ENCODE measurements at places on chromosomes 5 and 9.

DNA sequence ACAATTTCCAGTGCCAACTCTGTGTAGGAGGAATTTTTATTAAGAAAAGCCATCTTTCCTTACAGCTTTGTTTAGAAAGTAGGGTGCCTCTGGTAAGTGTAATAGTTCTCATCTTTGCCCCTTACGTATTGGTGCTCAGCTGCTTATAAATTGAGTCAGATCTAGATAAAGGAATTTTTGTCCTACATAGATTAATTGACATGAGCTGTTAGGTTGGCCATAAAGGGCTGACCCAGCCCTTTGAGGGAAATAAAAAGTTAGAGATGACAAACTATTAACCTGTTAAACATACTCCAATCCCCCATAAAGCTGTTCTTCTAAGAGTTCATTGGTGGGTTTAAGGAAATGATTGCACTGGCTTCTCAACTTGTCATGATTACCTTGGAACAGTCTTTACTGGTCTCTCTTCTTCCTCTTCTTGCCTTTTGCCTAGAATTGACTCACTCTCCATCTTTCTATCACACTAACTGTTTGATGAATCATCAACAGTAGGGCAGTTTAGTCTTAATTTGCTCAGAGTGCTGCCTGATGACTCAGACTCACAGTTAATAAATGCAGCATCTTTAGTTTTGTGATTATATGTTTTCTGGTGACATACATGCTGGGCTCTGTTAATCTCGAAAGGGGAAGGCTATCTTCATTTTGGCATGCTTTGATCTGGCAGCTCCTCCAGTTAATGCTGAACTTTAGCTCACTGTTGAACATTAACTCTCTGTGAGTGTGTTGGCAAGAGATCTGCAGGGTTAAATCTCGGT, 51.7 kb downstream of the ARHGAP26 start:
- peak; percentile 35 for DNase-seq

GRCh38 chr9:81318571-81318970, 370.8 kb downstream of the TLE1 start:
- no peak for DNase-seq

DNA sequence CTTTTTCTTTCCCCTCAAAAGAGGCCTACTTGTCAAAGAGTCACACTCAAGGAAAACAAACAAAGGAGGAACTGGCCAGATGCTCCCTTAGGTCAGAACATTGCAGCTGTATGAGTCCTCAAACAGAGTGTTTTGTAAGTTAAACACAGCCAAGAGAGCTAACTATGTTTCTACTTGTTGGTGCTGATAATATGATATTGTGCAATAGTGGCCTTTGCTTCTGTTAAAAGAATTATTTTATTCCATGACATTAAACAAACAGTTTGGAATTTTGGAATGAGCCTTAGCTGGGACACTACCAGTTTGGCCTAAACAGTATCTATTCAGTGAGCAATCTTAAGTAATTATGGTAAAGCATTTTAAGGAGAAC, 56.0 kb upstream of the TPD52L3 start:
- no peak for DNase-seq

- no peak for DNase-seq
These were observed 54.9 kb upstream of the GRAMD2B start for GRCh38 chr5:126368239-126368812.

DNA sequence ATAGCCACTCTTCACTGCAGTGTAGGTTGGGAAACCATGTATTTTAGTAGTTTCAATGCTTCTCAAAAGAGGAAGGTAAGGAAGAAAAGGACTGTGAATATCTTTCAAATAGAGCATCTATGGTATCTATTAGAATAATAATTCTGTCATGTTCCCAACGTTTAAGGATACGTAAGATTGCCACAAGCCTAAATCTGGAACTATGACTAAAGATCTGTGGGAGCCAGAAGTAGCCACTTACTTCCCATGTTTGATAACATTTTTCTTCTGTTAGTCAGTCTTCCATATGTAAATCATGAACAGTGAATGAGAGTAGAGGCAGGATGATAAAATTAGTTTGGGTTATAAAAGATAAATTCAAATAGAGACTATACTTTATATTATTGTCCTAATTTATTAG, 16.3 kb upstream of the MROH2B start:
- no peak for DNase-seq

- DNase-seq = no peak
These were observed 358.8 kb downstream of the MAN2A1 start for GRCh38 chr5:110048491-110048890.

GRCh38 chr5:126280343-126280742, 142.9 kb upstream of the GRAMD2B start:
- no peak for DNase-seq

- no peak for DNase-seq
These were observed 41.3 kb downstream of the EFCAB9 start for GRCh38 chr5:172235132-172235780.

DNA sequence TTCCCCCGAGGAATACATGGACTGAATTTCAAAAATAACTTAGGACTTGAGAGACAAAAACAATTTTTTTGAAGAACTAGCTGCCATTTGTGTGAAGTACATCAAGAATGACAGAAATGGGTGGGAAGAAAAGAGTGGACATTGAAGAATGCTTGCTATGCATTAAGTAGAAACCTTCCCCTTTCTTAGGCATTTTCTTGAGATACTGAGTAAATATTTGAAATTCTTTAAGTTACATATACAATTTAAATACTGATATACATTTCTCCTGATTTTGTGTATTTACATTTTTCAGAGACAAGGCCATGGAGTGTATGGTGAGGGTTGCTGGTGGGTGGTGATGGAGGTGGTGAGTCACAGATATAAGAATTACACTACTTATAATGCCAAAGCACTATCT, 319.3 kb upstream of the ADAMTSL1 start:
- DNase-seq = no peak

- DNase-seq = no peak
These were observed 243.4 kb upstream of the PIK3R1 start for GRCh38 chr5:67971971-67972821.

- no peak for DNase-seq
These were observed 198.3 kb downstream of the KCTD16 start for GRCh38 chr5:144369006-144369405.

GRCh38 chr5:135034236-135034962, 371 bp upstream of the PITX1 start:
- peak; percentile 61 for DNase-seq

DNA sequence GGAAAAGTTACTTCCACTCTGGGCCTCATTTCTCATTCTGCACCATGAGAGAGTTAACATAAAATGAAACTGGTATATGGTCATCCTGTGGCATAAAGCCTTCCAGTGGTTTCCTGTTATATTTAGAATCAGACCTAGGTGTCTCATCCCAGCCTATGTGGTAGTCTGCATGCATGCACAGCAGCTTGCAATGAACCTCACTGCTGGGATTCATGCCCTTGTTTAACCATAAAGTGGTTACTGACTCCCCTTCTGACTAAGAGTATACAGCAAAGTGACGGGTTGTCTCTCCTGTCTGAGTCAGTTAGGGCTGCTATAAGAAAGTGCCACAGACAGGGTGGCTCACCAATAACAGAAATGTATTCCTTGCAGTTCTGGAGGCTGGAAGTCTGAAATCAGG, 14.7 kb upstream of the TDRD7 start:
- DNase-seq = peak; percentile 73

GRCh38 chr9:122016309-122016708, 76.8 kb downstream of the TTLL11 start:
- no peak for DNase-seq

GRCh38 chr5:74401281-74401945, 239.1 kb downstream of the ENC1 start:
- no peak for DNase-seq

DNA sequence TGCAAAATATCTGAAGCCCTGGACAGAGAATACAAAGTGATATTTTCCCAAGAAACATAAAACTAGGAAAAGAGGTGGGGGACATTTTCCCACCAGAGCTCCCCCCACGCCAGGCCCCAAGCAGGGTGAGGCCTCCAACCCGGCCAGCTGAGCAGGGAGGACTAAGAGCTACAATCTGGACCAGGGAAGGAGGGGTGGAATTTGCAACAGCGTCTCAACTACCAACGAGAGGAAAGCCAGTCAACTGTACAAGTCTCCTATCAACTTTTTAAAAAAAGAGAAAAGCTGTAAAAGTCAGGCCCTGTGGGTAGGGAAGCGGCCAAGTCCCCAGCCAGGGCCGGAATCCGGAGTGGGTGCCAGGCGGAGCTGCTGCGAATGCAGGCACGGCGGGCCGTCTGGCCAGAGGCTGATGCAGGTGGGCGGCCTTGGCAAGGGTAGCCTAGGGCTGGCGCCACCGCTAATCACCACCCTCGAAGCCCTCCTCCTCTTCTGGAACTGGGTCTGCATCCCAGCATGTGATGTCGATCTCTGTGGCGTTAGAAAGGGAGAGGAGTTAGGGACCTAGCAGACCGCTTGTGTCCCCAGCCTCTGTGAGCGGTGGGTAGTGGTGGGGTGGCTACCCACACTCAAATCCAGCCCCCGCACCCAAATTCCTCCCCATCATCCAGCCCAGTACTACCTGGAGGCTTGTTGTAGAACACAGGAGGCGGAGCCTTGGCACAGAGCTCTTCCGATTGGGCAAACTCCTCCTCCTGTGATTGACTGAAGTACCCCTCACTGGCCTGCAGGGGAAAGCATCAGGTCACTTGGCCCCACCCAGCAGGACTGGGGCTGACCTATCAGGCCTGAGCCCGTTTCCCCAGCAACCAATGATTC, 10.6 kb downstream of the PRR7 start:
- peak; percentile 72 for DNase-seq

DNA sequence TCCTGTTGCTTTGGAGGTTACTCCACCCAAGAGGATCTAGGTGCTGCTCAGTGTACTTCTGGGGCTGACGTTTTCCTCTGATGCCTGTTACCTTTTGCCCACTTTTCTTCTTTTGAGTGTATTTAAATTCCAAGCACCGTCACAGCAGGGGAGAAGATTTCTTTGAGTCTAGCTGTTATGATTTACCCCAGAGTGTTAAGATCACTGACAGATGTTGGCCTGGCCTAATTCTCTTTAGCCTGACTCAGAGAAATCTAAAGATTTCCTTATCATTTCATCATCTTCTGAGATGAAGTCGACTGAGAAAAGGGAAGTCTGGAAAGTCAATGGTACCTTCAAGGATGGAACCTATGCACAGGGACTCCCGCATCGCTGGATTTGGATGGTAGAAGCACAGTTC, 191.5 kb downstream of the FBXL7 start:
- DNase-seq = no peak

- DNase-seq = no peak
These were observed 292.7 kb upstream of the SMARCA2 start for GRCh38 chr9:1722404-1722803.

DNA sequence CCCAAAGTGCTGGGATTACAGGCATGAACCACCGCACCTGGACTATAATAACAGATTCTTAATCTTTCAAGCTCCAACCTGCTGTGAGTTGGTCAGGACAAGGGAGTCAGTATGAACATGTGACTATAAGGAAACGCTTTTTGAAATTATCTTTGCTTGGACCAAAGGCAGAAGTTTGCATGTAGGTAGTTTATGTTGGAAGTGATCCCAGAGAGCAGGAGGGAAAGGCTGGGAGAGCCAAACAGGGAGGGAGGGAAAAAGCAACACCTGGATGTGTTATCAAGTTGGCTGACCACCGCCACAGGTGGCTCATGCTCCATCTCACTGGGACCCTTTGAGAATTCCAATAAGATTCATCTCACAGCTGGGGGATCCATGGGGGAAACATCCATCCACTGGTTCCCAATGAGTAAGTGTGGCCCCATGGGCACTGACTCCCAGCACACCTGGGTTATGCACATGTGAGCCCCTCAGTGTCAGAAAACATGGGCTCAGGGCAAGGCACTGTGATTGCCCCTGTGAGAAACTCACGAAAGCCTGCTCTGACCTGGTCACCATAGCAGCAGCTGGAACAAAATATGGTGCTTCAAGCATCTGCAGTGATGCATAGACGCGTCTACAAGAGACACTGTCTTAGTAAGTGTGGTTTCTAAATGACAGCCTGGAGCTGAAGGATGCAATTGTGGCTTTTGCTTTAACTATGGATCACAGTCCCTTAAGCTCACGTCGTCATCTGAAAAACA, 62.1 kb downstream of the ARSB start:
- DNase-seq = peak; percentile 36

DNA sequence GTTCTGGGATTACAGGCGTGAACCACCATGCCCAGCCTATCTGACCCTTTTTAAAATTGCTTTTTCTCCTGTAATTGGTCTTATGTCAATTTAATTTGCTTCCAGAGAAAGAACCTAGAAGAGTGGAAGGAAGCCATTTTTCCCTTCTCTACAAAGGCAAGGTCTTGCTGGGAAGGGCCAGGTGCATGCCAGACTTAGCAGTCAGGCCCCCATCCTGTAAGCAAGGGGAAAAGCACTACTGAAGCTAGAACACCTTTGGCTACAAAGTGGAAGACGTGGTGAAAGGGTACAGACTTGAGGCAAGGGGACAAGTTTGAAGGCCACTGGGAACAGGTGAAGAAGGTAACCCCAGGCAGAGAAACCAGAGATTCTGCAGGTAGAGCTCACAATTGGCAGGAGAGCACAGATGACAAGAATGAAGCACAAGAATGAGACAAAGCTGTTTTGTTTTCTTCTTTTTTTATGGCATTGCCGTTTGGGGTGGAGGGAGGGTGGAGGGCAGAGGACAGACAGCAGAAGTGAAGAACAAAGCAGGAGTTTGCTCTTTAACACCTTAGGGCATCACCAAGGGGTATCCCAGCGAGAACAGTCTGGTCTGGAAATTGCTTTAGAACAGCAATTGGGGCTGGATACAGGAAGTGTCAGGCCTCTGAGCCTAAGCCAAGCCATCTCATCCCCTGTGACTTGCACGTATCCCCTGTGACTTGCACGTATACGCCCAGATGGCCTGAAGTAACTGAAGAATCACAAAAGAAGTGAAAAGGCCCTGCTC, 72.9 kb downstream of the SERINC5 start:
- peak; percentile 61 for DNase-seq

GRCh38 chr5:125597338-125597737, 825.9 kb upstream of the GRAMD2B start:
- DNase-seq = no peak

GRCh38 chr9:13939701-13940490, 374.0 kb downstream of the NFIB start:
- no peak for DNase-seq

GRCh38 chr5:88678770-88679381, 204.1 kb downstream of the MEF2C start:
- no peak for DNase-seq

GRCh38 chr9:14189578-14189977, 124.4 kb downstream of the NFIB start:
- DNase-seq = no peak

GRCh38 chr5:7412409-7412808, 16.5 kb downstream of the ADCY2 start:
- no peak for DNase-seq

GRCh38 chr5:42285230-42285629, 138.0 kb upstream of the GHR start:
- DNase-seq = no peak

- DNase-seq = peak; percentile 72
These were observed 8.4 kb upstream of the CERCAM start for GRCh38 chr9:128412120-128412790.

- DNase-seq = no peak
These were observed 14.4 kb downstream of the HNRNPK start for GRCh38 chr9:83965350-83966208.

- no peak for DNase-seq
These were observed 574.1 kb downstream of the NR2F1-AS1 start for GRCh38 chr5:93006915-93007314.
